Upper lobe of left lung (tissue), 6 donors: ENCODE measurements at places on chromosomes 3 and 15.

- no peak for DNase-seq
Observed at GRCh38 chr15:61025781-61026180, 203.3 kb downstream of the RORA start.

DNA sequence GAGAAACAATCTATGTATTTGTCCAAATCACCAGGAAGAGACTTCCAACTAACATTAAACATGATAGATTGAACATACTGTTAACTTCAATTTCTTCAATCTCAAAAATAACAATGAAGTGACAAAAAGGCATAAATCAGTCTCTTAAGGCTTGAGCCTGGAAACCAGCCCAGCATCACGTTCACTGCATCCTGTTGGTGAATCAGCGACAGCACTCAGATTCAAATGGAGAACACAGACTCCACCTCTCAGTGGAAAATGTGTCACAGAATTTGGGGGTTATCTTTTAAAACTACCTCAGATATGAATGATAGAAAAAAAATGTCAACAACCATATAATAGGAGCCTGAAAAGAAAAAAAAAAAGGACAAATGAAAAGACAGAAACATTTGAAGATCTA, 212.0 kb downstream of the MINAR1 start:
- DNase-seq: no peak

DNA sequence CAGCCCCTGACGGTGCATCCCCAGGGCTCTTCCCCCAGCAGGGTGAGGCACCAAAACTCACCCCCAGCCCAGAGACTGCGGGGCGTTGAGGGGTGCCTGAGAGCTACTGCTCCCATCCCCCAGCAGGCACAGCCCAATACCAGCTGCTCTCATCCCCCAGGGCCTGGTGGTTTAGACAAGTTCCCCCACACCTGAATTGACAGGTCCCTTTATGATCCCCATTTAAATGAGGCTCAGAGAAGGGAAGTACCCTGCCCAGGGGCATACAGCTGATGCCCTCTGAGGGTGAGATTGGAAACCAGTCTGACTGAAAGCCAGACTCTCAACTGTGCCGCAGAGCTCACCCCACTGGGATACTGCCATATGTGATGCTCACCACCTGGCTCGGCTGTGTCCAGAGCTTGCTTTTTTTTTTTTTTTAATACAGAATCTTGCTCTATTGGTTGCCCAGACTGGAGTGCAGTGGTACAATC, 20.1 kb downstream of the DUSP7 start:
- DNase-seq: no peak

- no peak for DNase-seq
Observed at GRCh38 chr15:61841466-61841865, 218.8 kb downstream of the VPS13C start.

GRCh38 chr15:96412045-96412905, 81.8 kb downstream of the NR2F2 start:
- no peak for DNase-seq

GRCh38 chr3:135629701-135630408, 335.7 kb upstream of the PPP2R3A start:
- no peak for DNase-seq

DNA sequence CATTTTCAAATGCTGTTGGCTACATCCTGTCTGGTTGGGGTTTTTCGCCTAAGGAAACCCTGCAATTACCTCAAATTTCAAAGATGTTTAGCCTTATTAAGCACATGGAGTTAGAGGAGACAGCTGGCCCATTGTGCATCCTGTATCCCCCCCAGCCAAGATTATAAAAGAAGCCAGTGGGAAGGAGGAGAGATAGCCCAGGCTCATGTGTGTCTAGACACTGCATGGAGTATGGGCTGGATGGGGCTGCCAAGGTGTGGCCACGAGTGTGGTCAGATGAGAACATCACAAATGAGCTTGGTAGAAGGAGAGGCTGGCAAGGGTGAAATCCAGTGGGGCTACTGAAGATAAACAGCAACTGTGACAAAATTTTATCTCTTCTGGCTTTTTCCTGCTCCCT, 270.0 kb upstream of the TBC1D5 start:
- no peak for DNase-seq

DNA sequence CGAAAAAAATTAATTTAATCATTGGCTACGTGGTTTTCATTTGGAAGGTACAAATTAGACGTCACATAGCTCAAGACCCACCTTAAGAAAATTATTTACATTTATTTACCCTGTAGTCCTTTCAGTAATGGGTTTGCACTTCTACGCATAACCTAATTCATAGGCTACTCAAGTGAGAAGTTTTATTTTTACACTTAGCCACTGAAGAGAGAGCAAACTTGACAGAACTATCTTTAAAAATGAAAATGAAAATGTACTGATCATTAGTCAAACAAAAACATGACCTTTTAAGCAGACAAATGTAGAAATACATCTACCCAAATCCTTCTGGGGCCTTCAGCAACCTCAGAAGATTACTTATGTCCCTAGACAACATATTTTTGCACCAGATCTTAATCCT, 269.4 kb upstream of the TTC14 start:
- no peak for DNase-seq

DNA sequence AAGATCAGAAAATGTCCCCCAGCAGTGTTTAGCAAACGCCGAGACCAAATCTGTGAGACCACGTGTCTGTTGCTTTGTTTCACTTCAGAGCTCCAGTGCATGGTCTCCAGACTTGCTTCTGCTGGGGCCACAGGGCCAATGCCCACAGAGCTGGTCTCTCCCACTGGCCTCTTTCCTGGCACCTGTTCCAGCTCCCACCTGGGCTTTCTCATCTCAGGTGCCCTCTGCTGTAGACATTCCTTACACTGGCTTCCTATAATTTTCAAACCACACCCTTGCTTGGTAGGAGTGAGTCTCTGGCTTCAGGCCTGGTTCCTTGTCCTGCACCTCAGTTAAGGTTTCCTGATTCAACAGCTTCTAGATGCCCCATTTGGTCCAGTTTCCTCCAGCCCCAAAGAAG, 243.1 kb downstream of the ADAMTS17 start:
- no peak for DNase-seq

DNA sequence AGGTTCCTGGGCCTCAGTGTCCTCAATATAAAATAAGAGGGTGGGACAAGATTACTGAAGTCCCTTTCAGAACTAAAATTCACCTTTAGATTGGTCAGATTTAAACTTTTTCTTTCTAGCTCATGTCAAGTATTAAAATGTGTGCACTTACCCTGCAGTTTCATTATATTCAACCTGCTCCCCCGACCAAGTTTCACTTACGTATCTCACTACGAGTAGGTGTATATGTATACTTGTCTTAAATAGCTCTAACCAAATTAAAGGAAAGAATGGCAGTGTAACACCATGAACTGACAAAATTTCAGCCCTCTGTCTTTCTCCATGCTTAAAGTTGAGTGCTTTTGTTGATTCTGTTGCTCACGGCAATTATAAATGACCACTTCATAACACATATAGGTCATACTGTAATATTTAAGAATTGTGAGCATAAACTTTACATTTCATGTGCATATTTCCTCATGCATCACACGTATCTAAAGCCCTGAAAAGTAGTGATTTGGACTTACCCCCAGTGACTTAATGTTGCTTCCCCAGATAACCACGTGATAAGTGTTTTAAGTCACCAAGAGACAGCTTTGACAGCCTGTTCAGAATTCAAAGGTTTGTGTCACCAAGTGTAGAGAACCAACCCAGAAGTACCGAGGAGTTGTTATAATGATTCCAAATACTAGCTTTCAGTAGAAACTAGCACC, 70.0 kb downstream of the PGPEP1L start:
- DNase-seq: no peak

- no peak for DNase-seq
Observed at GRCh38 chr15:67715170-67715569, 110.1 kb upstream of the SKOR1 start.

GRCh38 chr15:80264031-80264430, 12.0 kb upstream of the CTXND1 start:
- no peak for DNase-seq

DNA sequence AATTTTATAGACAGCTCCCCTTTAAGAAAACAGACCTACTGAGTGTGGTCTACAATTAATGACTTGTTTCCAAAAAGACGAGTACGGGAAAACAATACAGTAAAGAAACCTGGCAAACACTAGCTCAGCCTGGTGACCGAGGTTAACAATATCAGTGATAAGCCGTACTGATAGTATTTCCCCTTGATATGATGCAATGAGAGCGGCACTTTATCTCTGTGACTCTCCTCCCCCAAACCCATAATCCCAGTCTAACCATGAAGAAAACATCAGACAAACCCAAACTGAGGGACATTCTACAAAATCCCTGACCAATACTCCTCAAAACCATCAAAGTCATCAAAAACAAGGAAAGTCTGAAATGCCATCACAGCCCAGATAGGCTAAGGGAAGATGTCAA, 8.2 kb downstream of the DENND4A start:
- no peak for DNase-seq

DNA sequence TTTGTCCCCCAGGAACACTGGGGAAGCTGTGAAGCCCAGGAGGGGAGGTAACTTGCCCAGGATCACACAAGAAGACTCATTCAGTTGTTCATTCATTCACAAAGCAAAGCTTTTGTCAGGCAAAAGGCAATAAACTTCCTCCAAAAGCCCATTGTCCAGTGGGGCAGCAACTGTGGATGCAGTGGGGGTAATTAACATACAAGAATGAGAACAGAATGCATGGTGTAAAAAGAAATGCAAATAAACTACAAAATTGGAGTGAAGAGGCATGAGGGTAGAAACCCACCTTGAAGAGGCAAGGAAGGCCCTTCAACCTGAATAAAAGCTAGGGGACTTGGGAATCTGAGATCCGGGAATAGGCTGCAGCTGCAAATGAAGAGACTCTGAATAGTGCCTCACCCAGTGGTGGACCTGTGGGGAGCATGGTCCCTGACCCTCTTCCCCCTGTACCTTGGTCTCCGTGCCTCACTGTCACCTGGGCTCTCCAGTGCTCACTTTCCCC, 363.6 kb downstream of the CLSTN2 start:
- no peak for DNase-seq

GRCh38 chr3:135246027-135246426, 451.0 kb downstream of the EPHB1 start:
- DNase-seq: no peak

DNA sequence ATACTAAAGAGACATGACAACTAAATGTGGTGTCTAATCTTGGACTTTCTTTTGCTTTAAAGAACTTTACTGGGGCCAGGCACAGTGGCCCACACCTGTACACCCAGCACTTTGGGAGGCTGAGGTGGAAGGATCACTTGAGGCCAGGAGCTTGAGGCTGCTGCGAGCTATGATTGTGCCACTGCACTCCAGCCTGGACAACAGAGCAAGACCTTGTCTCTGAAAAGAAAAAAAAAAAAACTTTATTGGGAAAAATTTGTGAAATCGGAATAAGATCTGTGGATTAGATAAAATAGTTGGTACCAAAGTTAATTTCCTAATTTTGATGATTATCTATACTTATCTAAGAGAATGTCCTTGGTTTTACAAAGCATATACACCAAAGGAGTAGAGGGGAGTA, 34.4 kb upstream of the USP3 start:
- DNase-seq: no peak

- DNase-seq: peak; percentile 83
Observed at GRCh38 chr15:77959432-77959879, 118.1 kb downstream of the TBC1D2B start.

GRCh38 chr3:193777524-193777923, 184.5 kb downstream of the OPA1 start:
- DNase-seq: no peak

DNA sequence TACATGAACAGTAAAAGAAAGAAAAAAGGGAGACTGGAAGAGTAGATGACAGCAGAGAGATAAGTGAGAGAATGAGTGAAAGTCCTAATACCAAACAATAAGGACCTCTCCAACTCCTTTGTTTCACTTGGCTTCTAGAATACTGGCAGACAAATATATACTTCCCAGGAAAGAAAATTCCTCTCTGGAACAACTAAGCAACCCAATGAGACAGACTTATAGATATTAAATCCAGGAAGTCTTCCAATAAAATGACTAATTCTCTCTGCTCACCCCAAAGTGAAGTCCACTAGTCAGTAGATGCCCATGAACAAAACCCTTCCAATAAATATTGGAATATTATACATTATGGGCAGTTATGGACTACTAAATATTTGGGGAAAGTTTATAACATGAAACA, 114.2 kb downstream of the NEDD4 start:
- no peak for DNase-seq

DNA sequence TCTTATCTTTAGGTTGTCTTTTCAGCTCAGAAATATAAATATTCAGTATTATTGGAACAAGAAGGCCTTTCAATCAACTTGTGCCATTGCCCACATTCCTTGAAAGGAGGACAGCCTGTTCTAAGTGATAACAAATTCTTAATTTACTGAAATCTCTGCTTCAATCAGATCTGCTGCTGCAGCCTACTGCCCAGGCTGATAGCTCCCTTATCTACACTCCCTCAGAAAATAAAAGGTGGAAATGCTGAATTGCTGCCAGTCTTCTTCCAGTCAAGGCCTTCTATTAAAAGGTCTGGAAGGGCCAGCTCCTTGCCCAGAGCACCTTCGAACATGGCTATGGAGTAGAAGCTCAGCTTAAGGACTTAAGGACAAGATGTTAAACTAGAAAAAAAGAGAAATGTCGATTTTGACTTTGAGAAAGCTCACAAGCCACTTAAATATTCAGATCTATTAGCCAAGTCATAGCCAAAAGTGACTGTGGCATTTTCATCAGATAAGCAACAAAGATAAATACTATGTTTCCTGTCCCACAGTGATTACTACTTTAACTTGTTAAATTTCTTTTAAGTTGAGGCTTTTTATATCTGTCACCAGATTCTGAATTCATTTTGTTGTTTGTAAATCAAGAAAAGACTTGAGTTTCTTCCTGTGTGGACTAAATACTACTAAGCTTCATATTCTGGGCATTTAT, 480.5 kb upstream of the CBLB start:
- DNase-seq: no peak
